Activated T-cell treated with anti-CD3 and anti-CD28 coated beads for 1 hour (primary cell): ENCODE measurements at places on chromosomes 5 and 9.

DNA sequence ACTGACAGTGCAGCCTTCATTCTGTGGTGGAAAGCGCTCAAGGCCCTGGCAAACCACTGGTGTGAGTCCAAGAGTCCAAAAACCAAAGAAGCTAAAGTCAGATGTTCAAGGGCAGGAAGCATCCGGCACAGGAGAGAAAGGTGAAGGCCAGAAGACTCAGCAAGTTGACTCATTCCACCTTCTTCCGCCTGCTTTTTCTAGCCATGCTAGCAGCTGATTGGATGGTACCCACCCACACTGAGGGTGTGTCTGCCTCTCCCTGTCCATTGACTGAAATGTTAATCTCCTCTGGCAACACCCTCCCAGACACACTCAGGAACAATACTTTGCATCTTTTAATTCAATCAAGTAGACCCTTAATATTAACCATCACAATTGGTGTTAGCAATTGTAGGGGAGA, 296.1 kb downstream of the NDUFS4 start:
- no peak for DNase-seq

DNA sequence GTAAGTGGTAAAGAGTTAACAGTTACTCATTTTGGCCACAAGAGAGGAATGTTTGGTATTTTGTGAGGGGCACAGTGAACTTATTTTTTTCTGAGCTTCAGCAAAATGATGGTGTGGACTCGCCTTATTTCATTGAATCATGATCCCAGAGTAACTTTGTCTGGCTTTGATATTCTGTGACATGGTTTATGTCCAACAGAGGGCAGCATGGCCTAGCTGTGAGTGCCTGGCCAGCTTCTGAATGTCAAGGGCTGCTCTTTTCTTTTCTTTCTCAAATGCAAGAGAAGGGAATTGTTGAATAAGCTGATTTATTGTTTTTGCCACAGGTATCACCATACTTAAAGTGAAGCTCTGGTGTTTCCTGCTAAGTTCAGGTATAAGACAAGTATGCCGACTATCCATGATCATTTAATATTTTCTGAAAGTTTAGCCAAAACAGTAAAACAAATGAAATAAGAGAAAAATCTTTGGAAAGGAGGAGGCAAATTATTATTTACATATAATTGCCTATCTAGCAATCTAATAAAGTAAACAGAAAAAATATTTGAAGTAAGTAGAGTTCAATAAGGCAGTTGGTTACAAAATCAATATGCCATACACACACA, 31.7 kb downstream of the MRPL22 start:
- no peak for DNase-seq

DNA sequence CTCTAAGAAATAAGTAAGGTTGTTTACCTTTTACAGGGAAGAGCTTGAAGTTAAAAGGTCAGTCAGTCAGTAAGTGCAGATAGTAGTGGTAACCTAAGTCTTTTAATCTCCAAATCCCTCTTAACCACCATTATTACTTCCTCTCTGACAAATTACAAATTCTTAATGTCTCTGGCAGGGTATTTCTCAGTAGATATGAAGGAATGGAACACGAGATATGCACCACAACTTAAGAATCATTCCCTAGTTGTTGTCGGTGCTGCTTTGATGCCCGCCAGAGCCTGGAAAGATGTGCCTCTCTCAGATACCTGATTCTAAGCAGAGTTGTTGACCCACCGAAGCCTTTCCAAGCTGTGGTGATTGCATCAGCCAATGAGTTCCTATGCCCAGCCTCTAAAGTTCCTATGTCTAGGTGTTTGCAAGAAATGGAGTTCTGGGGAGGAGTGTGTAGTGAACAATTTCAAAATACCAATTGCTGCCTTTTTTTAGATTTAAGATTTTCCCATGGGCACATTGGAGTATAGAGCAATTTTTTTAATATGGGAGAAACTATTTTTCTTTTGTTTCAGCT, 78.5 kb downstream of the CD180 start:
- DNase-seq, result no peak

GRCh38 chr5:88262116-88262515, 6.5 kb downstream of the TMEM161B start:
- no peak for DNase-seq

- DNase-seq, result no peak
Observed at GRCh38 chr9:131403493-131403773, 9.5 kb downstream of the PRRC2B start.

DNA sequence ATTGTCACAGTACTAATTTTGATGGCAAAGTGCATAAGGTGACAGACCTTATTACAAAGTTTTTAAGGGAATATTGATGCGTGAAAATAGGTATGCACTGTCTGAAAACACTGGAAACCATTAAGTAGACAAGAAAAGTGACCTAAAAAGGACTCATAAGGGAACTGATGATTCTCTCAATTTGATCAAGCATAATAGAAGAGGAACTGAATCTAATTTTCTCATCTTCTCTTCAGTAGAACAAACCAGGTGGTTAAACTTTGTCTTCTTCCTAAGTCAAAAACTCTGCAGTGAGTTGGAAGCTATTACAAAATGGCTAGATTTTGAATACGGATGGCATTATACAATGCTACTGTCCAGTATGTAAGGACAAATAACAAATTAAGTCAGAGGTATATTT, 53.4 kb downstream of the RNF145 start:
- no peak for DNase-seq
